Upper lobe of left lung (tissue), 6 donors: ENCODE measurements at places on chromosomes 13 and 19.

- no peak for DNase-seq
Measured at GRCh38 chr19:22620401-22620800, 13.7 kb upstream of the ZNF492 start.

- no peak for DNase-seq
Measured at GRCh38 chr13:72805676-72806346, 23.9 kb downstream of the PIBF1 start.

GRCh38 chr19:7614859-7615741 lies 14.2 kb downstream of the XAB2 start:
- peak; percentile 84 for DNase-seq

DNA sequence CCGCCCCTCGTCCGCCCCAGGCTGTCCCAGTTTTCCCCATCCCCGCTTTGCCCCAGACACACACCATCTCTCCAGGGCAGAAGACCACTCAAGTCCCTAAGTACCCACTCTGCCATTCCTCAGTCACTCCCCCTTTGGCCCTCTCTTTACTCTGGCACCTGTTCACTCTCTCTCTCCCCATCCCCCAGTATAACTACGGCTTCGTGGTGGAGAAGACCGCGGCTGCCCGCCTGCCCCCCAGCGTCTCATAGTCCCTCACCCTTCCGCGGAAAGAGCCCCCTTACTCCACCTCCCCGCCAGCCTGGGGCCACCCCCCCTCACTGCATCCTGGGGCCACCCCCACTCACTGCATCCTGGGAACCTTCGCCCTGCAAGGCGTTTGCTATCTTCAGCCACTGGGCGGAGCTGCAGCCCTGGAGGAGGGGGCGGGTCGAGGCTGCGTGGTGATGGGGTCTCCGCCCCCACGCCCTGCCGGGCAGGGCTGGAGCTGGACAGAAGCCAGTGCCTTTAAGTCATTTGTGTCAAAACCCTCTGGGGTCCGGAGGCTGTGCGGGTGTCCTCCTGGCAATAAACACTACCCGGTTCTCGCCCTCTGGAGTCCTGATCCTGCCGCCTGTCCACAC lies 5.0 kb downstream of the MVB12A start:
- no peak for DNase-seq

DNA sequence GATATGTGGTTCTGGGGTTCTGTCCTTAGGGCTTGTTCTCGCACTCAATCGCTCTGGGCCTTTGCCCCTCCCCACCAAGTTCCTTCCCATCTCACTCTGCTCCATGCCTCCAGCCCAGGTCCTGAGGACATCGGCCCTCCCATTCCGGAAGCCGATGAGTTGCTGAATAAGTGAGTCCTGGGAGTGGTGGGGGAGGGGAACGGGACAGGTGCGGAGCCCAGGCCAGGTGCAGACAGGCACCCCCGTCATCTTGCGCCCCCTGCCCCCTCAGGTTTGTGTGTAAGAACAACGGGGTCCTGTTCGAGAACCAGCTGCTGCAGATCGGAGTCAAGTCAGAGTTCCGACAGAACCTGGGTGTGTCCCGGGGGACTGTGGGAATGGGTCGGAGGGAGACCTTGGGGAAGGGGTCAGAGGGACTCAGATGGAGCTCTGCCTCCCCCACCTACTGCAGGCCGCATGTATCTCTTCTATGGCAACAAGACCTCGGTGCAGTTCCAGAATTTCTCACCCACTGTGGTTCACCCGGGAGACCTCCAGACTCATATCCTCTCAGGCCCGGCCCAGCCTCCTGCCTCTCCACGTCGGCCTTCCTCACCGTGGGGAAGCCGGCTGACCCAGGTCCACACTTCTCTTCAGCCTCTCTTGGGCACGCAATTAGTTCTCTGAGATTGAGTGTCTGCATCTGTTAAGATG lies 10.1 kb downstream of the FUZ start:
- no peak for DNase-seq

DNA sequence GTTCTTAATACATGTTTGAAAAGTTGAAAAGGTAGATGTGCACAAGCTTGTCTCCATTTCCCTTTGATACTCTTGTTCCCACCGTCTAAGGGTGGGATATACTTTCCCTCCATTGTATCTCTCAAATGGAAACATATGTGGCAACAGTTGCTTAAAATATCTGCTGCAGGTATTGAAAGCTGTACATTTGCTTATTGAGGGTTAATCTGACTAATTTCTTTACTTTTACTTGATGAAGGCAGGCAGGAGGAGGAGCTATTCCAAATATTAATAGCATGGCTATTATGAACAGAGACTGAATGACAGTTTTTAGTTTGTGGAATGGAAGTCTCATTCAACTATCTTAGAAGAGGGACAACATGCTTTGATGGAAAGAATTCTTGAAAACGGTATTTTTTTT lies 103.8 kb downstream of the SLC10A2 start:
- no peak for DNase-seq

- DNase-seq, result no peak
Measured at GRCh38 chr19:2567580-2567979, 91.7 kb downstream of the GADD45B start.

GRCh38 chr19:8666814-8667405 lies 31.7 kb downstream of the ACTL9 start:
- DNase-seq, result no peak

DNA sequence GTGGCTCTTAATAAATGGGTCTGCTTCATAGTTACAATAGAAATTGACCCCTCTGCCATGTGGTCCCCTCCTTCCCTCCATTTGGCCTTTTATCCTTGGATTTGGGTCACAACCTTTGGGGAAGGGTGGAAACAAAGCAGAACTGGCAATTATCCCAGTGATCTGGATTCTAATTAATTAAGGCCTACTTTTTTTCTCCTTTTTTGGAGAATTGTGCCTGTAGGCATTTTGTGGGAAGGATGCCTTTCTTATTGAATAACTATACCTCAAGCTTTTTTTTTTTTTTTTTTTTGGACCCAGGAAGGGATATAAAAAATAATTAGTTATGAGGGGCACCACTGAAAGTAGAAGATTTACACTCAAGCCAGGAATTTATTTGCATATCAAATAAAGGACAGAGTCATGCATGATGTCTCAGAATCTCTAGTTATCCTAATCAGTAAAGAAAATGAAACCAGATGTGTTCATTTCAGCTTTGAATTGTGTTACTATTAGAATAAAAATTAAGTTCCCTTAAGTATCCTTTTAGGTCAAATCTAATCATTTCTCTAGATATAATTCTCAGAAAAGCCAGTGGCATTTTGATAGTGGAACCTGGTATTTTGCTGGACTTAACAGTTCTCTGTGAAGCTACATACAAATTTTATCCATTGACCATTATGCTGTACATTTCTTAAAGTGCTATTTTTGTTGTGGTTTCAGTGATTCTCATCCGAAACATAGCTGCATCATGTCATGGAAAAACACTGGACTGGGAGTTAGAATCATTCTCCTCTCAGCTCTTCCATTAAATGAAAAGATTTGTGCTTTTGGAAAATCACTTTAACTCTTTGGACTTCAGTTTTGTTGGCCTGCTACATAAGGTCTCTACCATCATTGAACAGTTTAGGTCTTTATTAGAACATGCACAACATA lies 129.3 kb downstream of the KCNRG start:
- no peak for DNase-seq

GRCh38 chr13:35501661-35502235 lies 25.3 kb upstream of the MAB21L1 start:
- no peak for DNase-seq

- DNase-seq, result no peak
Measured at GRCh38 chr19:56355517-56355916, 37.8 kb downstream of the ZNF582 start.

GRCh38 chr13:59954601-59955000 lies 209.1 kb downstream of the DIAPH3 start:
- DNase-seq, result no peak

DNA sequence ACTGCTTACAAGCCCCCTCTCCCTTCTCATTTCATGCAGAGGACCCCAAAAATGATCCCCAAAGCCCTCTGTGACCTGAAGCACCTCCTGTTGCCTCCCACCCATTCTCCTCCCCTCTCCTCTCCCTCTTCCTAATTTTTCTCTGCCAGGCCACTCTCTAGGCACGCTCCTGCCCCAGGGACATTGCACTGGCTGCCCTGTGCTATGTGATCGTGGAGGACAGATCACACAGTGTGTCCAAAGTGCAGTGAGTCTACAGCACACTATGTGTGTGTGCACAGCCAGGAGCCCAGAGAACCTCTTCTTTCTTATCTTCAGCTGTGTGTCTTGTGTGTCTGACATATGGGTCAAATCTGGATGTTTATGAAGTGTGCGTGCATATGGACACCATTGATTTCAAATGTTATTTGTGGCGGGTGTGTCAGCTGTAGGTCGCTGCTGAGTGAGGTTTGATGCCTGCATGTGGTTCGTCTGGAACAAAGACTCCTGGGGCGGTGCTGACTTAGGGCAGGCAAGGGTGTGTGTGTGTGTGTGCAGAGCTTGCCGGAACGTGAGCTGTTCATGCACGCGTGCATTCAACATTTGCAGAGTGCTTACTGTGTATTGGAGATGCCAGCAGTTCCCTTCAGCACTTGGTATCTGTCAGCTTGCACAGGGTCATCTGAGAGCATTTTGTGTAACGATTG lies 2.1 kb upstream of the KLHL26 start:
- no peak for DNase-seq

DNA sequence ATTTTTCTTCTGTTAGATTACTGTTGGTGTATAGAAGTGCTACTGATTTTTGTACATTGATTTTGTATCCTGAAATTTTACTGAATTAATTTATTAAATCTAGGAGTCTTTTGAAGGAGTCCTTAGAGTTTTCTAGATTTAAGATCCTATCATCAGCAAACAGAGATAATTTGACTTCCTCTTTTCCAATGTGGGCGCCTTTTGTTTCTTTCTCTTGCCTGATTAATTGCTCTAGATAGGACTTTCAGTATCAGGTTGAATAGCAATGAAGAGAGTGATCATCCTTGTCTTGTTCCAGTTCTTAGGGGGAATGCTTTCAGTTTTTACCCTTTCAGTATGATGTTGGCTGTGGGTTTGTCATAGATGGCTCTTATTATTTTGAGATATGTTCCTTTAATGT lies 5.6 kb upstream of the CD33 start:
- no peak for DNase-seq

DNA sequence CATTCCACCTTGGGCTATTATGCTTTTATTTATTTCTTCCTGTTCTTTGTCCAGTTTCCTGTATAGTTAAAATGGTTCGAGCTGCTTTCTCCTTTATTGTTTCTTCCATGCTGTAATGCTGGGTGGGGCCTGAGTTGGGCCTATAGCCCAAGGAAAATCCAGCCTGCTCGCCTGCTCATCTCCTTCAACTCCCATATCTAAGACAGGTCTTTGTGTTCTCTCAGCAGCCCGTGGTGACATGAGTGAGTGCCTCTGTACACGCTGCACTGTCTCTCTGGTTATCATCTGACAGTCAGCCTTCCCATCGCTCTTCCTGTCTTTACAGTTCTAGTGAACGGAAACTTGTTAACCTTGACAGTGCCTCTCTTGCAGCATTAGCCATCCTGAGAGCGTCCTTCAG lies 221.9 kb upstream of the SLC10A2 start:
- DNase-seq, result no peak

DNA sequence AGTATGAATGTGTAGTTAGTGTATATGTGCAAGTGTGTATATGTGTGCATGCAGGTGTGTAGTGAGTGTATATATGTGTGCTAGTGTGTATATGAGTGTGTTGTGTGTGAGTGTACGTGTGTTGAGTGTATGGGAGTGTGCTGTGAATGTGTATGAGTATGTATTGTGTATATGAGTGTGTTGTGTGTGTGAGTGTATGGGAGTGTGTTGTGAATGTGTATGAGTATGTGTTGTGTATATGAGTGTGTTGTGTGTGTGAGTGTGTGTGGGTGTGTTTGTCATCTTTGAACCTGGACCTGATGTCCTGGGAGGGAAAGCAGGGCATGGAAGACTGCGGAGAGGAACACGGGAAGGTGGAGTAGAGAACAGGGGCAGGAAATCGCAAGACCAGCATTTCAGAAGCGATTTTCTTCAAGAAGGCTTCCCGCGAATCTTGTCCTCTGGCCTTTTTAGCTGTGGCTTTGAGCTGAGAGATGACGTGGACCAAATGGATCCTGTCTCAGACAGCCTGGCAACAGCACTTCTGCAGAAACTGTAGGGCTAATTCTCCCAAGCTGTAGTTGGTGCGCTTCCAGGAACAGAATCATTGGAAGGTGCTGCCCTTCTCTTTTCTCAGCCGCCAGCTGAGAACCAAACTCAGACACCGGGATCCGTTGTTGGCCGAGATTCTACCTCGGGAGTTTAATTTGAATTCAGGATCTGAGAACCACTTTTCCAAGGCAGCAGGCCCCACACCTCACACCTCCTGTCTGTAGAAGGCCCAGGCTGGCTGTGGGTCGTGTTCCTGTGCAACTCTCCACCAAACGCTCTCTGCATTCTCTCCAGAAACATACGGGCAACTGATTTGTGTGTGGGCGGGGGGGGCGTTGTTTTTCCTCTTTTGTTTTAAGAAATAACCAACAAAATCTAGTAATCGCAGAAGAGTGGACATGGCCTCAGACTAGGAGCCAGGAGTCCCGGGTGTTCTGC lies 94.7 kb upstream of the RAP2A start:
- DNase-seq, result peak; percentile 36

DNA sequence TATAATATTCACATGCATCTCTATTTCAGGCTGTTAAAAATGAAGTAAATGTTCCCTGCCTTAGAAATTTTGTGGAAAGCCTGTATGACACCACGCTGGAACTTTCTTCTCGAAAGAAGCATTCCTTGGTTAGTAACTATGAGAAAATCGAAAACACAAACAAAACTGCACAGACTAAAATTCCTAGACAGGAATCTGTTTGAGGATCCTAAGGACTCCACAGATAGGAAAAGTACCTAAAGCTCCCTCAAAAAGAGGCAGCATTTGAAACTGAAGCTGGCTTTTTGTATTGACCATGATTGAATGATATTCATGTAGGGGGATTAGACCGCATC lies 103.4 kb downstream of the FRY start:
- DNase-seq, result no peak

DNA sequence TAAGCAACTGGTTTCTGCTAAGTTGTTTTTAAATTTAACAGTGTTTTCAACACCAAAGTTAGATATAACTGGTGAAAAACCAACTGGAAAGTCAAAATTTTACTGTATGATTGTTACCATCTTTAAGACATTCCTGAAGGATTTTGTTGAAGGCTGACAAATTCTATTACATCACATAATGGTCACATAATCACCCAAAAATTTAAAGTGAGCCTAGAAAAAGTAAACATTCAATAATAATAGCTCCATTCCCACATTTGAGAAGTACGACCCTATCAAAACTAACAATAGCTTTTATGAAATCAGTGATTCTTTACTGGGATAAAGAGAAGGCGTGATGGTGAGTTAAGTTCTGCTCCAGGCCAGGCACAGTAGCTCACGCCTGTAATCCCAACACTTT lies 51.6 kb downstream of the USP12 start:
- no peak for DNase-seq

GRCh38 chr13:46914341-46914740 lies 17.5 kb upstream of the HTR2A start:
- DNase-seq, result no peak

- no peak for DNase-seq
Measured at GRCh38 chr13:35354285-35354684, 122.2 kb downstream of the MAB21L1 start.
